ENCODE measurements at places on chromosomes 2 and 18.

DNA sequence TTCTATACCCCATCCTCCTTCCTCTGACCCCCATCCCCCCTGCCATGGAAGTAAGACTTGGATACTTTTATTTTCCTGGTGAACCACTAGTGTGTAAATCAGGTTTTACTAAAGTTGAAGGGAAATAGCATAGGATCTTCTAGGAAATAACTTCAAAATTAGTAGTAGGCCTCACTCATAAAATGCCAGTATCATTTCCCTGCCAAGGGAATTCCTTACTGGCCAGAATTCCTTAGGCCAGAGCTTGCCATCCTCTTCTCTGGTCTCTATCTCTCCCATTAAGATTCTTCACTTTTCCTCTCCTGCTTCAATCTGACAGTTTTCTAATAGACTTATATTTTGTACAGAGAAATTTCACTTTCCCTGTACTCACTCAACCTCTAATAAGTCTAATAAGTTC, 322.8 kb upstream of the TANK start:
- no peak for DNase-seq

GRCh38 chr2:232887171-232887850, 17.2 kb downstream of the SNORC start:
- no peak for DNase-seq

GRCh38 chr18:78672862-78673446, 306.7 kb upstream of the SALL3 start:
- peak; percentile 32 for DNase-seq

DNA sequence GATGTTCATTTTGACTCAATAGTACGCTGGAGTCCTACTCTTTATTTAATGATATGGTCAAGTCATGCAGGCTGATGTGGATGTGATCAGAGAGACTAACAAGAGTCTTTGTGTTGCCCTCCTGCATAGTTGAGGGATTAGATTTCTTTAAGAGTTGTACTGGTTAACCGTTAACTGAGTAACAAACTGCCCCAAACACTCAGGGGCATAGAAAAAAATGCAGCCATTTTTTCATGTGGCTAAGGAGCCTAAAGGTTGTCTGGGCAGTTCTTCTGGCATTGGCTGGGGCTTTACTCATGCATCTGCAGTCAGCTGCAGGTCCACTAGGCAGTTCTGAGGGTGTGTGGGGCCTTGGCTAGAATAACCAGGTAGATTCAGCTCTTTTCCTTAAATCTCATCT, 32.5 kb downstream of the DOCK10 start:
- no peak for DNase-seq

DNA sequence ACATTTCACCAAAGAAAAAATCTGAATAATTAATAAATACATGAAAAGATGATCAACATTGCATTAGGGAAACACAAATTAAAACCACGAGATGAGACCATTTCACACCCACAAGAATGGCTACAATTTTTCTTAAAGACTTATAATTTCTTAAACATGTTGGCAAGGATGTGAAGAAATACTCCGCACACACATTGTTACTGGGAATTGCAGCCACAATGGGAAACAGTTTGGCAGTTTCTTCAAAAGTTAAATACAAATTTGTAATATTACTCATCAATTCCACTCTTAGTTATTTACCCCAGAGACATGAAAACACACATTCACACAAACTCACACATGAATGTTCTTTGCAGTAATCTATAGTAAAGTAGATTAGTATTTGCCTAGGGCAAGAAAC, 363.3 kb upstream of the SMIM21 start:
- DNase-seq: no peak

- no peak for DNase-seq
Measured at GRCh38 chr18:38663270-38663669, 1097.7 kb upstream of the CELF4 start.

- DNase-seq: no peak
Measured at GRCh38 chr2:80330527-80331450, 26.2 kb upstream of the LRRTM1 start.

GRCh38 chr2:120709608-120710041, 26.0 kb upstream of the GLI2 start:
- no peak for DNase-seq

- no peak for DNase-seq
Measured at GRCh38 chr18:68438983-68439382, 275.9 kb downstream of the TMX3 start.

DNA sequence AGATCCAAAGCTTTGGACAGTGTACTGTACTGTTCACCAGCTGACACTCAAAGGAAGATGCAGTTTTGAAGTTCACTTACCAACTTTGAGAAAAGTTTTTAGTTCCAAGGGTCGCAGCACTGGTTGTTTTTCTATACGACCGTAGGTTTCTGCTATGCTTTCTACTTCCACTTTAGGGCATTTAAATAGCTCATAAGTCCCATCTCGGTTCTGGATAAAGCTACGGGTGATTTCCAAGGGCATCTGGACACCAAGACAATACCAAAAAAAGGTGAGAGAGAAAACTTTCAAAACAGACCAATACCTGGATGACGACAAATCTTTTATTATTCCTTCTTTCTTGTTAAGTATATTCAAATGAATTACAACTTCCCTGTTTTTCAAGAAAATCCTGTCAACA, 30.3 kb downstream of the C2orf42 start:
- no peak for DNase-seq

DNA sequence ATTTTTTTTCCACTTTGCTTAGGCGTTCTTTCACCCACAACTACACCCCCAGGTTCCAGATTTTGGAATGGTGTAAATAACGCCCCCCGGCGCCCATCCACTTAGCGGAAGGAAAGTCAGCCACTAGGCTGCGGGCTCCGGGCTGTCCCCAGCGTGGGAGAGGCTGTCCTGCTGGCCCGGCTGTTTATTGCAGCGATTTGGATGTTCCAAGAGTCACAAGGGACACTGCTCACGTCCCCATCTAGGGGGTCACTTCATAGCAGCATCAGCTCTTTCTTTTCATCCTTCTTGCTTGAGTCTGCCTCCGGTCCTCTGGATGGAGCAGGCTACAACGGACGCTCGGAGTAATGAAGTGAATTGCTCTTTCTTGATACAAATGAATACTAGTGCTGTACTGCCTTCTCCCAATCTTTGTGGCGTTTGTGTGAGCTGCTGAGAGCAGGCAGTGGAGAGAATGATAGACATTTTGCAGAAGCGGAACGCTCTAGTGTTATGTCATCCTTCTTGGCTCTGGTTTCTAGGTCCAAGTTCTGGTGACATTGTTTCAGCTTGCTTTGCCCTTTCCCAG, 50.7 kb upstream of the PAIP2B start:
- DNase-seq: peak; percentile 2

DNA sequence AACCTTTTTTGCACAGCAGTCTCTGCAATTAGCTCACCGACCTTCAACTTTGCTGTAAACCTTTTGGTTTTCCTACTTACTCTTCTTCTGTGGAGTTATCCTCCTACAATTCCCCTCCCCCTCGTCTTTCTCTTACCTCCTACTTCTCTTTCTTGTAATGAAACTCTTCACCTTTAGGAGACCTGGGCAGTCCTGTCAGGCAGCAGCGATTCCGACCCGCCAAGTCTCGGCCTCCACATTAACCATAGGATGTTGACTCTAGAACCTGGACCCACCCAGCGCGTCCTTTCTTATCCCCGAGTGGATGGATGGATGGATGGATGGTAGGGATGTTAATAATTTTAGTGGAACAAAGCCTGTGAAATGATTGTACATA, 8.3 kb downstream of the TBR1 start:
- no peak for DNase-seq

GRCh38 chr2:196849895-196850294, 40.7 kb upstream of the C2orf66 start:
- no peak for DNase-seq

DNA sequence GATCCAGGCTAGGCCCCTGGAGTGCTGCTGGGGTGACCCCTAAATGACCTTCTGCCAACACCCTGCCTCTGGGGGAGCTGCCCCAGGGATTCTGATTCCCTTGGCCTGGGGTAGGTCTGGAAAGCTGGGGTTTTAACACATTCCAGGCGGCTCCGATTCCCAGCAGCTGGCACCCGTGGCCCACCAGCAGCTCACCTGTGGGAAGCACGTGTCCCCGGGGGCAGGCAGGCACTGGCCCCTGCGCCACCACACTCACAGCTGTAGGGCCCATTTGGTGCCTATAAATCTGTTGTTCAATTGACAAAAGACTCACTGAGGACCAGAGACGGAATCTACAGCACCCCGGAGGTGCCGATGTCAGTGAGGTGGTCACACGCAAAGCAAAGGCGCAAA, 4.1 kb upstream of the KLHL30 start:
- no peak for DNase-seq

GRCh38 chr2:229201521-229201920, 69.6 kb downstream of the PID1 start:
- DNase-seq: no peak

DNA sequence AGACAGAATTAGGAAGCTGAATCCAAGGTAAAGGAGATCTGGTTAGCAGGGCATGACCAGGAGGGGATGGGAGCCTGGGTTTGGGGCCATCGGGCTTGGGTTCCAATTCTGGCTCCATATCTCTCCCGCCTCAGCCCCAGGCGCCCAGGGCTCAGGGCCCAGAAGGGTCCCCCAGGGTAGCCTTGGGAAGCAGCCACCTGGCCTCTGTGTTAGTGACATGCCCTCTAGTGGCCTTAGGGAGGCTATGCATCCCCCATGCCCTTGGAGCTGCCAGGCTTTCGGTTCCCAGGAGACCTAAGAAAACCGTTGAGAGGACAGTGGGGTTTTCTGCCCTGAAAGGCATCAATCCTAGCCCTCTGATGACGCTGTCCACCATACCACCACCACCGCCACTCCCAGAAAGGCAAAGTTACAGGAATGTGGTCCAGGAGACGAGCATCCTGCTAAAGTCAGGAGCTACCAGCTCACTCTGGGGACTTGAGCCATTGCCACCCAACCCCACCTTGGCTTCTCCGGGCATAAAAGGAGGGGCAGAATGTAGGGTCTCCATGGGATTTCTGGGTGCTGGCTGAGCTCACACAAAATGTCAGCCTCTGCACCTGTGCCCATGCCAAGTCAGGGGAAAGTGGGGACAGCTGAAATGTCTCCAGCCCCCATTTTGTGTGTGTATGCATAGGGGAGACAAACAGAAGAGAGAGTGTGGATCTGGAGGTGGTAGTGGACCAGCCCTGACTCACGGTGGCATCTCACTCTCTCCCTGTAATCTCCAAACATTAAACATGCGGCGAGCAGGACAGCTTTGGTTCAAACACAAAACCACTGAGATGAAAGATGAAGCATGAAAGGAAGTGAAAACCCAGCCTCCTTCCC, 56.5 kb downstream of the EMX1 start:
- peak; percentile 54 for DNase-seq

DNA sequence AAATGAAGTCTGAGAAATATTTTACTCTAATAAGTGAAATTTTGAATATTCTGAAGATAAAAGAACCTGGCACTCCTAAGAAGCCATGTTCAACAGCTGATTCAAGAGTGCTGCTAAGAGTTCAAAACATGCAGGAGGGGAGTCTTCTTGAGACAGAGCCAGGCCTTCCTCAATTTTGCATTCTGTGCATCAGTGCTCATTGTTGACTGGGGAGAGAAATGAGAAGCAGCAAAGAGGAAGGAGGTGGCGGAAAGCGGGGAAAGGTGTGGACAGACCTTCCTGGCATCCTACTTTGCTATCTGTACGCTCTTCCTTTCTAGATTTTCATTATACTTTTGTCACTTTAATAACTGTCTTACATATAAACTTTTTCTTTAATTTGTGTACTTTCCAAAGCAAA, 29.7 kb upstream of the TXNDC2 start:
- DNase-seq: no peak

DNA sequence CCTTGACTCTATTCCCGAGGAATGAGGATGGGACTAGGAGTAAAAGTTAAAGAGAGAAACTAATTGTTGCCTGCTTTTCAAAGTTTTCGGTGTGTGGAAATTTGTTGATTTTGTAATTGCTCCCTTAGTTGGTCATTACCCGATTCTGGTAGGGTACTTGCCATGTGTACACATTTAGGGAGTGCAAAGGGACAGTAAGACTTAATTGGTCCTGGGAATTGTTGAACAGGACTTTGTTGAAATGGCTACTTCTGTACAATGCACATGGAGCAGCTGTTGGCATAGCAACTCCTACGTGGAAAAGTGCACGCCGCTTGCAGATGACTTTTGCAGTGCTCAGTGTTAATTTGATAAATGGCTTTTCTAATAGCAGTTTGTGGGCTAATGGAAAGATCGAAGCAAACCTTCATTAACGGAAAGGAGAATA, 22.9 kb downstream of the EPAS1 start:
- no peak for DNase-seq
